ENCODE measurements at places on chromosomes 5 and 9.
A peak's percentile ranks its signal among the peaks of the same experiment; 100 is the strongest.

GRCh38 chr5:79133121-79133656 lies 21.6 kb downstream of the BHMT start:
- DNase-seq, result no peak

GRCh38 chr5:68490406-68490805 lies 274.9 kb downstream of the PIK3R1 start:
- DNase-seq, result no peak

GRCh38 chr5:172216345-172216744 lies 22.4 kb downstream of the EFCAB9 start:
- DNase-seq, result no peak

DNA sequence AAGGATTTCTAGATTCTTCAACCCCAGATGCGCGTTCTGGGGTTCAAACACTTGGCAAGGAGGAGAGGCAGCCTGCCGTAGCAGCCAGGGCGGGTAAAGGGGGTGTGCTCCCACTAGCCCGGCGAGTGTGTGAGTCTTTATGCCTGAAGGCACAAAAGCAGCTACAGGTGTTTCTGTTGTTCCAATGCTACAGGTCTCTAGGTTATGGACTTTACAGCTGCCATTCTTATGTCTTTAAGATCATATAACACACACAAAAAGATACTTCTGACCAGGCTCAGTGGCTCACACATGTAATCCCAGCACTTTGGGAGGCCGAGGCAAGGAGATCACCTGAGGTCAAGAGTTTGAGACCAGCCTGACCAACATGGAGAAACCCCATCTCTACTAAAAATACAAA lies 133.6 kb upstream of the RETREG1 start:
- no peak for DNase-seq

- no peak for DNase-seq
Measured at GRCh38 chr5:131270809-131271208, 7.0 kb downstream of the CDC42SE2 start.

DNA sequence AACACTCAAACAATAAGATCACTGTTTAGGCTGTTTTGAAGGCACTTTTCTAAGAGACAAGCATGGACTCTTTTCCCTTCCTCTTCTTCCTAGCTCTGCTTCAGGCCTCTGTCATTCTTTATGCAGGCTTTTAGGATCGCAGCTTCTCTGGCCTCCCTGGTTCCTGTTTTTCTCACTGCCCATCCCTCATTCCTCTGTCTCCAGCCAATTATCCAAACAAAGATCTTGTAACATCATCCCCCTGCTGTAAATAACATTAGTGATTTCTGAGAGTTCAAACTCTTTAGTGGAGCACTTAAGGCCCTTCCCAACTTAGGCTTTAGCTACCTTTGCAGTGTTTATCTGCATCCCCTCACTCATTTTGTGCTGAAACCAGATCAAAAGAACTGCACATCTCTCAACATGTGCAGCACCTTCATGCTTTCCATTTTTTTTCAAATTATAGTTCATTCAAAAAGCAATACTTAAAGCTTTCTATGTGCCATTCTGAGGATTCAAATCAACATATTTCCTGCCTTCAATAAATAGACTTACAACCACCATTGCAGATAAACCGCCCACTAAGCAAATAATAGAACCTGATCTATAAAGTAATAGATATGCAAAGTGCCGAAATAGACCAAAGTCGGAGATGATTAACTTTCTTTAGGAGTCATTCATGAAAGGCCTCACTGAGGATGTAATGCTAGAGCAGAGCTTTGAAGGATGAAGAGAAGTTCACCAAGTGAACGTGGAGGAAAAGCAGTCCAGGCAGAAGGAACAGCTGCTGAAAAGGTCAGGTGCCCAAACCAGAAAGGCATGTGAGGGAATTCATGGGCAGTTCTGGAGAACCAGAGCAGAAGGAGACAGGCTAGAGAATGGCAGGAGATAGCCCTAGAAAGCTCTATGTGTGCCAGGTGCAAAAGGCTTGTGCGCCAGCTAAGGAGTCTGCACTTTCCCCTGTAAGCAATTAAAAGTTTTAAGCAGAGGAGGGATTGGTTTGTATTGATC lies 95.8 kb upstream of the ZNF366 start:
- no peak for DNase-seq

DNA sequence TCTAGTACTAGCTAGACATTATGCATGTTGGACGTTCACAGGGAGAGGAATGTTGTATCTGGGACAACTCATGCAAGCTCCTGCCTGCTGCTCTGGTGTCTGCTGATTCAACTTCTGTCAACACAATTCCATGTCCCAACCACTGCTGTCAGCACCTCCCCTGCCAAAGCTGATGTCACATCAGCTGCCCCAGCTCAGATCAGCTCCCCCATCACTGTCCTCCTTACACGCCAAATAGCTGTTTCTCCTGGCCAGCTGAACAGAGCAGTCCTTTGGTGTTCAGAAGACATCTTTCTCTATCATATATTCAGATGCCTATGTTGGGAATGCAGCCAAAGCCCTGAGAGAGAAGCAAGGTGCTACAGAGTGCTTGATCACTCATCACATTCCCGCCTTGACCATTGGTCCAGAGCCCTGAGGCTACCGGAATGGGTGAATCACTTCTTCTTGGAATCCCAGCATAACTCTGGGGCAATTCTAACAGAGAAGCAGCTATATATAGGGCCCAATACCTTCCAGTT lies 223.3 kb downstream of the SEC61B start:
- DNase-seq, result no peak

DNA sequence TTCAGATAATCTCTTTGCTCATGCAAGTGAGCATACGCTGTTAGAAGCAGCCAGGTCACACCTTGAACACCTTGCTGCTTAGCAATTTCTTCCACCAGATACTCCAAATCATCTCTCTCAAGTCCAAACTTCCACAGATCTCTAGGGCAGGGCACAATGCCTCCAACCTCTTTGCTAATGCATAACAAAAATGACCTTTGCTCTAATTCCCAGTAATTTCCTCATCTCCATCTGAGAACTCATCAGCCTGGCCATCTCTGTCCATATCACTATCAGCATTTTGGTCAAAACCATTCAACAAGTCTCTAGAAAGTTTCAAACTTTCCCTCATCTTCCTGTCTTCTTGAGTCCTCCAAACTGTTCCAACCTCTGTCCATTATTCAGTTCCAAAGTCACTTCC lies 139.3 kb upstream of the NR4A3 start:
- DNase-seq, result no peak

DNA sequence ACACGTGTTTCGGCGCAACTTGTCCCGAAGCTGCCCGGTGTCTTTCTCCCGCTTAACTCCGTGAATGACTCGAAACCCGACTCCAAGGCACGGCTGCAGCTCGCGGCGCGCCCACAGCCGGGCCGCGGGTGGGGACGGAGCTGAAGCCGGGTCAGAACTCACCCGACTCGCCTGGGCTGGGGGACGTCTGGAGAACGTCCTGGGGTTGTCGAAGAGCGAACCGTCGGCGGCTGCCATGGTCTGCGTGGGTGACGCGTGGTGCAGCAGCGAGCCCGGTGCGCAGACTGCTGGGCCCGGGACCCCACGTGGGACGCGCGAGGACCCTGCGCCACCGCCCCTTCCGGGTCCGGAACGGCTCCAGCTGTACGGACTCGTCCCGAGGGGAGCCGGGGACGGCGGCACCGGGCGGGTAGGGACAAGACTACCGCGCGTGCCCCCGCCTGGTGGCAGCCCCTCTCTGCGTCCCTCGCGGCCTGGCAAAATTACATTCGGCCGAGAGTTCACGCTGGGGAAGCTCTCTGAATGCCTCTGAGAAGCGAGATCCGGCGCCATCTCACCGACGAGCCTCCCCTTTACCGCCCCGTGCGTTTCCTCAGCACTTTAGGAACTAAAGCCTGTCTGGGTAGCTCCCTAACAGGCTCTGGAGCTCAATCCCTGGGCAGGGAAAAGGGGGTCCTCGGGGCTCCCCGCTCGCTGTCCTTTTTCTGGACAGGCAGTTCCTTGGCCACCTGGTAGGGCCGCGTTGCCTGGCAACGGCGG lies at the start of gene DDX31:
DDX31 (minus strand) TSS at position 286 of the 759 bp plus-strand sequence; CDS start at position 237, 49 bp downstream.
- peak; percentile 88 for DNase-seq

GRCh38 chr5:140243706-140244250 lies 59.1 kb downstream of the PFDN1 start:
- DNase-seq, result no peak

DNA sequence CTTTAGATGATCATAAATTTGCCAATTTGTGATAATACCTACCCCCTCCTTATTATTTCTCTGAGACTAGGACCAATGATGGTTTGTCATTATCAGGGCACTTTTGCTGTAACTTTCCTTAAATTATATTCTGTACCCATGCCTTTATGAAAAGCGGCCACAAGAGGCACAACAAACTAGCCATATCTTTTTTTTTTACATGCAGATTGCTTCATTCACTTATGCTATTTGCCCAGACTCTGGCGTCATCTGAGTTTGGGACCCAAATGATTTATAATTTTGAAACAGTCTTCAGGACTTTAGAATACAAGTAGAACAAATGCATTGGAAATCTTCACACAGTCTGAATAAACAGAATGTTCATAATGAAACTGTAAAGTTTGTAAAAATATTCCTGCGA lies 408.1 kb downstream of the MAT2B start:
- DNase-seq, result no peak

DNA sequence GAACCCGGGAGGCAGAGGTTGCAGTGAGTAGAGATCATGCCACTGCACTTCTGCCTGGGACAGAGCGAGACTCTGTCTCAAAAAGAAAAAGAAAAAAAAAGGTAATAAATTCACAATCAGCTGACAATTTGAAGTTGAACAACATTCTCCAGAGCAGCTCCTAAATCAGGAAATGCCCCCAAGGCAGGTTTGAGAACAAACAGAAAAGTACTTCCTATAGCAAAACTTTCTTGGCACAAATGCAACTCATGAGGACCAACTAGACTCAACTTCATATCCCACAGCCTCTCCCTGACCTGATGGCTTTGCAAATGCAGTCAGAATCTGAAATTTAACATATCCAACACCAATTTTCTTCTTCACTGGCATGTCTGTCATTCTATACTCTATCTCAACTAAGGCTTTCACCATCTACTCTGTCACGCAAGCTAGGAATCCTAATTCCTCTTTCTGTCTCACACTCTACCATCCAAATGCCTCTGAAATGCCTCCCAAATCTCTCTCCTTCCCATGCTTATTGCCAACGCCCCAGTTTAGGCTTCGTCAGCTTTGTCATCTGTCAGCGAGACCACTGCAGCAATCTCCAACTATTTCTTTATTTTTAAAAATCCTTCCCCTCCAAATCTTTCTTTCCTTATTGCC lies 113.3 kb downstream of the MAPKAP1 start:
- no peak for DNase-seq

DNA sequence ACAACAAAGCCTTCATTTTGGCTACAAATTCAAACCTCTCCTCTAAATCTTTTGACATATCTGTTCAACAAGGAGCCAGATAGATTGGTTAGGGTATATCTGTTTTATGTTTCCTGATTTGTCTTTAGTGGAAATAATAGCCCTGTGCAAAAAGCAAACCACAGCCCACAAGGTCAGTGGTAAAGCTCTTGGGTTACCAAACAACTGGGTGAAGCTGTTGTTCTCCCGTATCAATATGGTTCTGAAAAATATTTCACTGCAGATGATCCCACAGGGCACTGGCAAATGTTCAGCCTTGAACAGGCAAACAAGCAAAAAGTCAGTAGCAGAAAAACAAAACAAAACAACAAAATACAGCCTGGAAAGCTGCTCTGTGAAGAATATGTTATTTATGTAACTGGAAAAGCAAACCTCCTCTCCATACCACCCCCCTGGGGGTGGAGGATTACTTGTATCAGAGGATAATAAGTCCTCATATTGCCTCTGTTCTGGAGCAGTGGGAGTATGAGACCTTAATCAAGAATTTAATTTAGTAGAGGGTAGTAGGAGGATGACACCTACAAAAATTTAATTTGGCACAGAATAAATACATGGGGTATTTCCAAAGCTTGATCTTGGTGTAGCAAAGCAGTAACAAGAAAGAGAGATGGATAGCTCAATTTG lies 20.8 kb upstream of the PTBP3 start:
- no peak for DNase-seq

GRCh38 chr5:175738602-175739133 lies 80.8 kb downstream of the HRH2 start:
- DNase-seq, result no peak

GRCh38 chr5:14526493-14526892 lies 55.1 kb upstream of the OTULINL start:
- no peak for DNase-seq

- DNase-seq, result no peak
Measured at GRCh38 chr9:87148331-87149104, 201.2 kb upstream of the GAS1 start.

DNA sequence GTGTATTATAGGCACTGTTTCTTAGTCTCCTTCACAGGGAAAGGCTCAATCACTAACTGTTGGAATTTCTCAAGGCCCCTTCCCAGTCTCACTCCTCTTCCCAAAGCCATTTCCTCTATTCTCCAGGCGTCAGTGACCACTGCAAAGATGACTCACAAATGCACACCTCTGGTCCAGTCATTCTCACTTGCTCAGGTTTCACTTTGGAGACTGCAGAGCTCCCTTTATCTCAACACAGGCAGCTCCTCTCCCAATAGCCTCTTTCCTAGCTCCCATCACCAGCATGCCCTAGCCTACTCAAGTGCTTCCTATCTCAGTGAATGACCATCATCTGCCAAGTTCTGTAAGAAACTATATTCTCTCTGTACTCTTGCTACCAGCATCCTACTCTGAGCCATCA lies 323.6 kb downstream of the NTRK2 start:
- DNase-seq, result no peak

DNA sequence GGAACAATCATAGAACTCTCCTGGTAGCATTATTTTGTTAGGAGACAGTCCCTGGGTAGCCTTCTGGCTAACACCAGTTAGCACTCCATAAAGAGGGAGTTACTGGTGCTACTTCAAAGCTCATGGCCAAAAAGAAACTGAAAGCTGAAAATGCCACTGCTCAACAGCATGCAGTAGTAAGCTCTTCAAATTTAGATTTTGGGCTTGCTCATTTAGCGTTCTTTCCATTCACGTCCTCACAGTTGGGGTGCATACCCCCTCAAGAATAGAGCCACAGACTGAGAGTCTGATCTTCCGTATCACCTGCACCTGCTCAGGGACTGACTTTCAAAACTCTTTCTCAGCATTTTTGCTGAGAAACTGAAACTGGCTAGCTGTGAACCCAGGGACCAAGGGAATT lies 24.7 kb downstream of the NTRK2 start:
- DNase-seq, result no peak

DNA sequence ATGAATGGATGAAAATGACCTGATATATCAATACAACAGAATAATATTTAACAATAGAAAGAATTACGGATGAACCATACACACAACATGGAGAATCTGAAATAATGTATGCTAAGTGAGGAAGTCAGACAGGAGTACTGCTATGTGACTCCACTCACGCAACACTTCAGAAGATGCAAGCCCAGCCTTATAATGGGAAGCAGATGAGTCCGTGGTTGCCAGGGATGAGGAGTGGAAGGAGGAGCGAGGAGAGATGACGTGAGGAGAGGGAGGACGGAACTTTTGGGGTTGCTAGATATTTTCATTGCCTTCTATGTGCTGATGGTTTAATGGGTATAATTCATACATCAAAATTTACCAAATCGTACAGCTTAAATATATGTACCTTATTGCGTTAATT lies 55.4 kb upstream of the ERCC6L2 start:
- DNase-seq, result no peak

DNA sequence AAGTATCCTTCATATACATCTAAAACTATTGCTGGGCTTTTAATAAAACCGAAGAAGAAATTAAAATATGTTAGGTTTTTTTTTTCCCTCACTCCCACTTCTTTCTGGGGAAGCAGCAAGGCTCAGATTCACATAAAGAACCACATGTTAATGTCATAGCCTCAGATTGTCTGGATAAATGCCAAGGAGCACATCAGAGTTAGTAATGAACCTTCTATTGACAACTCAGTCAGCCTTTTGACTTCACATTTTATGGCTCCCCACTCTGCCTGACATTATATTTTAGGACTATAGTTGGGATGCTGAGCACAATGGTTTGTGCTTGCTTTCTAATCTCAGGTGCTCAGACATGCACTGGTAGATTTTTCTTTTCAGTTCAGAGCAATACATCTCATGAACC lies 21.8 kb downstream of the DMAC1 start:
- no peak for DNase-seq
